ENCODE measurements at places on chromosomes 1 and 21. TPM values are rescaled to one million over a fixed set of nuclear protein-coding genes. Genes with fewer than 3 reads are reported as not detected.
A peak's percentile ranks its signal among the peaks of the same experiment; 100 is the strongest.

GRCh38 chr1:173715538-173715844 is 710 bp downstream of the KLHL20 start:
- no peak for DNase-seq

Gene ANKRD35
- total RNA-seq, result 0.21 TPM

DNA sequence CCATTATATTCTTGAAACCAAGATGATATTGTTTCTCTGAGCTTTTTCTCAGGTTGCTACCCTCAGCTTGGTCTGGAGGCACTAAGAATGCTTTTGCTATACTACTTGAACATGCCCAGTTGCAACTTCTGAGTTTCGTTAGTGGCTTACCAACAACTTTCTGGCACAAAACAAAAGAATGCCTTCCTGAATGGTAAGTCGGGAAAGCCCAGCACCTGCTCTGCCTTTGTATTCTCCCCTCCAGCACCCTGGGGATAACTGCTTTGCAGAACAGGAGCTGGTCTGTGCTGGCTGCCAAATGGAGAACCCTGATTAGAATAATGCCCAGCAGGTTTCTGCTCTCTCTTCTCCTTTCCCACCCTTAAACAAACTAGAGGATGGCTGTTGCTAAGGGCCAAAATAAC is 149.3 kb downstream of the TGFB2 start:
- no peak for DNase-seq

GRCh38 chr21:45210461-45210983 is 77.2 kb downstream of the POFUT2 start:
- DNase-seq, result no peak

DNA sequence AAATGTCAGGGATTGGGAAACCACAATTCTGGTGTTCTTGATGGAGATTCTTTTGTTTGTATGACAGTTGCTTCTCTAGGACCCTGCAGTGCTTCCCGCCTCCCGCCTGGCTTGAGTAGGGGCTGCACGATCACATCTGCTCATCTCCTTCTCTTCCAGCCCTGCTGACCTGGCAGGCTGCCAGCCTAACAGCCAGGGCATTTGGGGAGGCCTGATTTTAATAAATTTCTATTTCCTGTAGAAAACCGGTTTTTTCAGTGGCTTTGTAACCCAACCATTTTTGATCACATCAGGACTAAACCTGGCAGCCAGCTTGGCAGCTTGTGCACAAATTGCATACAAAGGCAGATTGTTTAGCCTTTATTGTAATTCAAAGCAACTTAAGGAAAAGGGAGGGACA is 78.9 kb downstream of the UBE2U start:
- peak; percentile 22 for DNase-seq

Gene GPR3
- total RNA-seq, result 2.4 TPM

DNA sequence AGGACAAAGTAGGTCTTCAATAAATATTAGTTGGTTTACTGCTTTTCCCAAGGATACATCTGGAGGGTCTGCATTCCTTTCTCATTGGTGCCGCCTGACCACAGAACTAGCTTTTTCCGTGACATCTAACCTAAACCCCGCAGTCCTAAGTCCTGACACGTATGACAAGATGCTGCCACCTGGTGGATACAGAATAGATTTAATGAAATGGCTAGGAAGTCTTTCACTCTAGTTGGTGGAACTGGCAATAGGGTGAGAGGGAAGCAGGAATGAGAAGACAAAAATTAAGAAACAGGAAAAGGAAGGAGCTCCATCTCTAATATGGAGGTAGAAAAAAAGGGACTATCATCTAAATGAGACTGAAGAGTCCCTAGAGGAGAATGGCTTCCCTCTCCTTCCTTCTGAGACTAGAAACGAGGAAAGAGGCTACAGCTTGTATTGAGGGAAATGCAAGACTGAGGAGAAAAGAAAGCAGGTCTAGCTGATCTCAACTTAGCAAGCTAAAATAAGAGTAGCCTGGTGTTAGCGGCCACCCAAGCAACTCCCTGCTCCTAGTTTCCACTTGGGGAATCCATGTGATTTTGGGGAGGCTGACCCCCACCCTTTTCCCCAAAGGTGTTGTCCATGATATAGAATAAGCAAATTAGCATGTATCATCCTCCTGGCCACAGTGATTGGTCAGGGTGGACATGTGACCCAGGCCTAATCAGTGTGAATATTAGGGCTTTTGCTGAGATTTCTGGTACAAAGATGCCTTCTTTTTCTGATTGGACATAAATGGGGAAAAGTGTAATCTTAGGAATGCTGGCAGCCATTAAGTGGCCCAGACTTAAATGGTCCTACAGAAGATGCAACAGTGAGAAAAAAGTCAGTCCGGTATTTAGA is 5.9 kb downstream of the RFX5 start:
- no peak for DNase-seq

Gene AIRE
- not detected for total RNA-seq

GRCh38 chr1:1540090-1540817 is at the start of gene TMEM240:
TMEM240 (minus strand) TSS chr1:1540624; CDS start chr1:1540346, 278 bp downstream.
- DNase-seq, result no peak

DNA sequence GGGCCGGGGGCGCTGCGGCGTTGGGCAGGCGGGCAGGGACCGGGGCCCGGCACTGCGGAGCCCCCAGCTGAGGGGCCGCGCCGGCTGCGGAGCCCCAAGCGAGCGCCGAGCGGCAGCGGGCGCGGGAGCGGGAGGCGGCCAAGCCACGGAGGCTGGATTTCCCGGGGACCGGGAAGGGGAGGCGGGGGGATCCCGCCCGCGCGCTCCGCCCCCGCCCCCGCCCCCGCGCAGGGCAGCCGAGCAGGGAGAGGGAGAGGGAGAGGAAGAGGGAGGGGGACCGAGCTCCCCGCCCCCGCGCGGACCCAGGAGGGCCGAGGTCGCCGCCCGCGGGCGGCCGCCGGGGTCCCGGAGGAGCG is at the start of gene DLGAP3:
Gene DLGAP3, minus strand, starts transcription at position 154 of the 356 bp plus-strand sequence. CDS start 24,267 bp downstream, outside the sequence.
- no peak for DNase-seq

Gene MAP1LC3C
- not detected for total RNA-seq

- no peak for DNase-seq
Measured at GRCh38 chr1:8955406-8955805, 9.7 kb downstream of the CA6 start.

DNA sequence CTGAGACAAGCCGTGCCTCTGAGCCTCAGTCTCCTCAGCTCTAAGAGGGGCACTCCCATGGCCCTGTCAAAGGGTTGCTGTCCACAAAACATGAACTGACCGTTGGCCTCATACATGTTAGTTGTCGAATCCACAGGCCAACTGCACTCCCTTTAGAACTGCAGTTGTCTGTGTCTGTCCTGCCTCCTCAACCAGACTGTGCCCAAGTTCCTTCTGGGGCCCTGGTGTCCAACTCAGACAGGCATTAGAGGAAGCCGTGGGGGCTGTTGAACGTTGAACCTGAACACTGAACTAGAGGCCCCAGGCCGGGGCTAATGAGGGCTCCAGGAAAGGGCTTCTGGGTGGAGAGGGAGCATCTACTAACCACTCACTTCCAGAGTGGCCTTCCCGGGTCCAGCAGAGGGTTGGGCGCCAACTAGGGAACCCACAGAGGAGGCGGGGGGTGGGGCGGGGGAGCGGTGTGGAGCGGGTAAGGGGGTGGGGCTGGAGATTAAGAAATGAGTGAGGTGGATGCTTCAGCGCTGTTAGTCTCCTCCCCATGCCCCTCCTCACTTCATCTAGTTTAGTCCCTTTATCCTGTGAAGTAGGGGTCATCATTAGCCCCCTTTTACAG is at the start of gene RAB42:
Gene RAB42, plus strand, starts transcription at position 558 of the 613 bp plus-strand sequence. CDS start 247 bp downstream, outside the sequence.
- DNase-seq, result no peak

DNA sequence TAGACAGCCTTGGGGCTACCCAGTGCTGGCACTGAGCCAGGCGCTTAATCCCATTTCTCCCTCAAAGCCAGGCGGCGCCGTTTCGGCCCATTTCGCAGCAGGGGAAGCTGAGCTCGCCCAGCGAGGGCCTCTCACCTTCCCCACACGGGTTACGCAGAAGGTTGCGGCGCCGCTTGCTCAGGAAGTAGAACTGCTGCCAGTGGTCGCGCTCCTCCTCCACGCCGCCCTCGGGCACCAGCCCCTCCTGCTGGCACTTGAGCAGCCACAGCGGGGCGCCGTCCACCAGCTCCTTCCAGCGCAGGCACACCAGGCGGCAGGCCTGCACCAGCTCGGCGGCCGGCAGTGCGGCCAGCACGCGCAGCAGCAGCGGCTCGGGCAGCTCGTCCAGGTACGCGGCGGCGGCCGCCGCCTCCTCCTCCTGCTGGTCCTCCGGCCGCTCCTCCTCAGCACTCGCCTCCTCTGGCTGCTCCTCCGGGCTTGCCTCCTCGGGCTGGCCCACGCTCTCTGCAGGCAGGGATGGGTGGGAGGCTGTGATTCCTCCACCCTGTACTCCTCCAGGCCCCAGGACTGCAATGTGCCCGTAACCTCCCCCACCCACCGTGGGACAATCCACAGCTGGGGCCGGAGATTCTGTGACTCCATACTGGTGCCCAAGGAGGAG is 3.8 kb downstream of the FBXO2 start:
- no peak for DNase-seq

Gene OR2L3
- total RNA-seq, result not detected

Gene RUSC1
- total RNA-seq, result 38.1 TPM

Gene KRTAP7-1
- total RNA-seq, result not detected

DNA sequence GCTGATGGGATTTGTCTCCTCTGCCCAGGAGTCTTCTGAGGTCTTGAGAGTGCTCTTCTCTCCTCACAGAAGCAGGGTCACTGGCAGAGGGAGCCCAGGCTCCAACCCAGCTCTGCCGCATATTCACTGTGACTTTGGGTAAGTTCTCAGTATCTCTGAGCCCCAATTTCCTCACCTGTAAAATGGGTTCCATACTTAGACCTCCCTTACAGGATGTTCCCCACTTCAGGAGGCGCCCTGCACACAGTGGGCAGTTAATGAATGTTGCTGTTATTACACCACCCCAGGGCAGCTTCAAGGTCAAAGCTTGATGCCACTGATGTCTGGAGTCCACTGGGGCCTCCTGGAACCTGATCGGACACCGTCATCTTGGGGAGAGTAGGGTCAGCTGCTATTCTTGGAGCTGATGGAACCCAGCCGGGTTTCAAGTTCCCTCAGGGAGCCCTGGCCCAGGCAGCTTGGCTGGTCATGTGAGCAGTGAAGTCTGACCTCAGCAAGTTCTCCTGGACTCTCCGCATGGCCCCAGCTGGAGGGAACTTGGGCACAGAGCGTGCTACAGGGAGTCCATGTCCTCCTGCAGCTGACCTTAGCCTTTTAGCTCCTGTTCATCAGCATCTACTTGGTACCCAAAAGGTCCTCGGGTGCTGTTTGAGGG is 21.8 kb downstream of the COA7 start:
- DNase-seq, result no peak

Gene CHAF1B
- total RNA-seq, result 12.0 TPM

GRCh38 chr1:11790880-11791715 is 14.7 kb downstream of the MTHFR start:
- DNase-seq, result no peak

Measured in foreskin keratinocyte (primary cell).